ENCODE measurements at places on chromosomes 4 and X. TPM values are rescaled to one million over a fixed set of nuclear protein-coding genes. Genes with fewer than 3 reads are reported as not detected.

Gene SLC9A6
- 15.2 TPM for total RNA-seq

Gene USP26
- total RNA-seq = not detected

Gene UGT2B17
- not detected for total RNA-seq

Gene GATA1
- total RNA-seq = not detected

Gene TCEAL6
- not detected for total RNA-seq

Gene NAP1L5
- 0.21 TPM for total RNA-seq

Gene THAP6
- 12.6 TPM for total RNA-seq

Gene CHIC2
- total RNA-seq = 41.9 TPM

Gene TENM3
- total RNA-seq = 1.5 TPM

Gene MEPE
- not detected for total RNA-seq

Gene DDX53
- not detected for total RNA-seq
